ENCODE measurements at places on chromosomes 2 and 18. TPM values are rescaled to one million over a fixed set of nuclear protein-coding genes. Genes with fewer than 3 reads are reported as not detected.

DNA sequence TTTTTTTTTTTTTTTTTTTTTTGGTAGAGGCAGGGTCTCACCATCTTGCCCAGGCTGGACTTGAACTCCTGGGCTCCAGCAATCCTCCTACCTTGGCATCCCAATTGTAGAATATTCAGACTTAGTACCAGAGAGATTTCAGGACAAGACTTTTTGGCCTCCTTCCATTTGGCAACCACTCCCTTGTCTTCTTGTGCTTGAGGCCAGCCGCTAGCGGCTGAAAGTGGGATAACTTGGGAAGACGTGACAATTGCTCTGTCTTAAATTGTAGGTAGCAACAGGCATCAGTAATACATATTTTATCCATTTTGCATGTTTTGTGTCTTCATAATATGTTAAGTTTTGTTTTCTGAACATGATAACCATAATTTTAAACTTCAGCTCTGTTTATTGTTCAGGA is 53.3 kb upstream of the TTN start:
- no peak overlapping the region for H3K27ac ChIP-seq
- H3K27me3 ChIP-seq, result no peaks in the 10 kb centered on the region
- no peak for DNase-seq
- no peaks in the 10 kb centered on the region for H3K36me3 ChIP-seq
- no peak overlapping the region for H3K4me3 ChIP-seq

Gene UNC80
- 0.08 TPM for total RNA-seq

DNA sequence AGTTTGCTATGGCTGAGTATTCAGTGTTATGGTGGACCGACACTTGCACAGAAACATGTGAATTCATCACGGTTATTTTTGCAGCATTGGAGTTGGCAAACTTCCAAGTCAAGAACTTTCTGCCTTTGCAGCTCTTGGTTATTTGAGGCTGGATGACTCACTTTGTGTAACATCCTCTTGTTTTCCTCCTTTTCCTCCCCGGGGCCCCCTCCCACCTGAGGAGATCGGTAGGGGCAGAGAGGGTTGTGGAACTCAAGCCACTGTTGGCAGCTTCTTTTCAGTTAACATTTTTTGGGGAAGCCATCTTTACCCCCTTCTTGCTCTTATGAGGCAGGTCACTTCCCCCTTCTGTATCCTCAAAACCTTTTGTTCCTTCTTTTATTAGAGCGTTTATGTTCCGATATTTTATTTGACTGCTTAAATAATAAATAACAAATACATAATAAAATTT is 48.6 kb downstream of the DDX1 start:
- no peak overlapping the region for H3K4me3 ChIP-seq
- H3K27me3 ChIP-seq, result no peaks in the 10 kb centered on the region
- peaks cover 4% of the 10 kb centered on the region for H3K36me3 ChIP-seq

DNA sequence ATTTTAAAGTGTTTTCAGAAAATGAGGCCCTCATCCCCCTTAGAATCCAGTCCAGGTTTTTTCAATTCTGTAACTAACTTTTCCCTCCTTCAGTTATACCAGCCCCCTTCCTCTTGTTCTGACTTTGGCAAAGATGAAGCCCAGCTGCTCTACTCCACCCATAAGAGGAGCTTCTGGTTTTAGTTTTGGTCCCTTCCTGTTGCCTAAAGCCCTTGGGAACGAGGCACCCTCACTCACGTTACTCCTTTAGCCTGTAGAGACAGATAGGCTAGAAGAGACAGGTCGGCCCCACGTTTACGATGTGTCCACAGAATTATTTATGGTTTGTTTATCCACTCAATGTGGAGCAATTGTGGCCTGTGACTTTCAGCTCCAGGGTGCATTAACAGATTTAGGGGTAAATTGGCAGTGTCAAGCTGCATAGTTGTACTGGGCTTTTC is 454.2 kb upstream of the TNP1 start:
- no peaks in the 10 kb centered on the region for H3K36me3 ChIP-seq
- no peak overlapping the region for H3K27ac ChIP-seq
- DNase-seq, result no peak
- no peak overlapping the region for H3K4me3 ChIP-seq
- no peaks in the 10 kb centered on the region for H3K27me3 ChIP-seq

Gene CD207
- total RNA-seq, result not detected

- H3K4me3 ChIP-seq, result no peak overlapping the region
- no peak for DNase-seq
- no peak overlapping the region for H3K27ac ChIP-seq
- no peaks in the 10 kb centered on the region for H3K36me3 ChIP-seq
These were observed 5.2 kb downstream of the CAPN10 start for GRCh38 chr2:240591784-240592183.

Gene GATA6
- total RNA-seq, result 0.51 TPM

DNA sequence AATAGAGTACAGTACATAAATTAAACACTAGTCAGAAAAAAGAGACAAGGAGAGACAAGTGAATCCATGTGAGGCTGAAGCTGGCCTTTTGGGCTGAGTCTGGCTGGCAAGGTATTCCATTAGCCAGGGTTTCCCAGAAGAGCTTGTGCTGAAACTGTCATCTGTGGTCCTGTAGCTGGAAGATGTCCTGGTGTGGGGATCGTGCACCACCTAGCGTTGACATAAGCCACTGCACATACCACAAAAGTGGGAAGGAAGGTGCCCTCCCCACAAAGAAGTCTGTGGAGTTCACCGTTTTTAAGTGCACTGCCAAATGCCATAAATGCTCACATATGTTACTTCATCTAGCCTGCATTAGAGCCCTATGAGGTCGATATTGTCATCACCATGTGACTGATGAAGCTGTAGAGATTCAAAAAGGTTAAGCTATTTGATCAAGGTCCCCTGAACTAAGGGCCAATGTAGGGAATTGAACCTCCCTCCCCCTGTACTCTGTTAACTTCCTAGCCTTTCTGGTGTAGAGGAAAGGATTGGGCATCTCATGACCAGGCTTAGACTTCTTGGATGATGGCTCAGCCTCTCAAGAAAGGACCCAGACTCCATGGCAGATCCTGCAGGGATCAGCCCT is 31.9 kb upstream of the GALNT14 start:
- no peaks in the 10 kb centered on the region for H3K4me1 ChIP-seq
- H3K27ac ChIP-seq, result no peak overlapping the region
- H3K36me3 ChIP-seq, result no peaks in the 10 kb centered on the region

DNA sequence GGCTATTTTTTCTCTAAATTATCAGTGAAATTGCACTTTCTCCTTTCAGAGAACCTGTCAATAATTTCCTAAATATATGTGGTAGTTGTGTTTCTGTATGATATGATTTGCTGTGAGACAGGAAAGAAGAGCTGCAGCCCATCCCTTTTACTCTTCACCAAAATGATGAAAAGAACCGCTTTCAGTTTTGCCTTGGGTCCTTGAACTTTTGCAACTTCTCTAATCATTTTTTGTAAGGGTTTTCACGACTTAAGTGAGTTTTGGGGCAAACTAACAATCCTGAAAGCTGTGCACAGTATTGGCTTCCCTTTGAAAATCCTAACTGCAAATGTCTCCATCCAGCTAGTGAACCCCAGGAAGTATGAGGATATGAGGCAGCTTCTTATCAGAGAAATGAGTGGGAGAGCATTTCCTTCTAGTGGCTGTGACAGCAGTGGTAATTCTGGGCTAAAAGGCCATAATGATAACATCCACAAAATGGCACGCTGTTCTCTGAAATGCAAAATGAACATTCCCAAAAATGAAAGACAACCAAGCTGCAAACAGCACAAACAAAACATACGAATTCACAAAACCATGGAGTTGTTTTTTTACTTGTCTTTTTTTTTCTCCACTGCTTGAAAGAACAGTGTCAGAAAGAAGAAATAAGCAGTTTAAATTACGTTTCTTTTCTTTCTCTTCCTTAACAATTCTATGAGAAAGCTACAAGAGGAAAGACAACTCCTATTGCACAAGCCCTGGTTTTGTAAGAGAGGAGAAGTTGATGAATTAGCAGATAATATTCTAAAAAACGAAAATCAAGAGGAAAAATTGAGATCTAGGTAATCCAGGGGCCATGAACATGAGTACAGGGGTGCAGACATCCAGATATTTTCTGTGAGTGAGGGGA is 1291.6 kb upstream of the ZEB2 start:
- no peak overlapping the region for H3K27ac ChIP-seq
- DNase-seq, result no peak
- no peaks in the 10 kb centered on the region for H3K4me1 ChIP-seq
- H3K27me3 ChIP-seq, result no peaks in the 10 kb centered on the region

Gene OTOS
- not detected for total RNA-seq

DNA sequence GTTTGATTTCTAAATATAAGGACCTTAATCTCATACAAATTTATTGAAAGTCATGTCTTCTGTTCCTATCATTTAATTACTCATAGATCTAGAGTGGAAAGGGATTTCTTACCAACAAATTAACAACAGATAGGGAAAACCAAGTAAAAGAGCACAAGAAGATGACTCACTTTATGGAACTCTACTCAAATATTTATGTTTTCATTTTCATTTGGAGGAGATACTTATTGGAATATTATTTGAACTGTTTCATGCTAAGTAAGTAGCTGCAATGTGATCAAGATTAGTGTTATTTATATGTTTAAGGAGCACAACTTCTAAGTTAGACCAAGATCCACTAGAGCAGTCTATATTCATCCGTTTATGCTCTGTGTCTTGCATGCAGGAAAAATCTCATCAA is 1.3 kb downstream of the NT5C1B start:
- no peak overlapping the region for H3K27ac ChIP-seq
- no peak for DNase-seq
- no peaks in the 10 kb centered on the region for H3K36me3 ChIP-seq
- H3K4me1 ChIP-seq, result no peaks in the 10 kb centered on the region
- no peaks in the 10 kb centered on the region for H3K27me3 ChIP-seq
